Right ventricle myocardium superior (tissue), 1 donor: ENCODE measurements at places on chromosomes 13 and 19.

DNA sequence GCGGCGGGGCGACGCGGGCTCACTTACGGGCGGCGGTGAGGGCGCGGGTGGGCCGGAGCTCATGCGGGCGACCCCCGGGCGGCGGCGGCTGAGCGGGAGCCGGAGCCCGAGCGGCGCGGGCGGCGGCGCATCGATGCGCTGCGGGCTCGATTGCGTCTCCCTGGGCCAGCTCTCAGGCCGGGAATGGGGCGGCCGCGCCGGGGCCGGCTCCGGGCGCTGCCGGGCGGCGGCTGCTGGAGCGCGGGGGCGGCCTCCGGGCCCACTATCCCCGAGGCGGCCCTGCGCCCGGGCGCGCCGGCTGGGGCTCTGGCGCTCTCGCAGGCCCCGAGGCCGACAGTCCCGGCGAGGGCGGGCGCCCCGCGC lies 1.4 kb upstream of the TSHZ3 start:
- peak; percentile 75 for DNase-seq

GRCh38 chr19:38165335-38165734 lies 58.7 kb downstream of the DPF1 start:
- DNase-seq, result no peak

- DNase-seq, result no peak
Measured at GRCh38 chr13:75151081-75151643, 330.8 kb downstream of the TBC1D4 start.

DNA sequence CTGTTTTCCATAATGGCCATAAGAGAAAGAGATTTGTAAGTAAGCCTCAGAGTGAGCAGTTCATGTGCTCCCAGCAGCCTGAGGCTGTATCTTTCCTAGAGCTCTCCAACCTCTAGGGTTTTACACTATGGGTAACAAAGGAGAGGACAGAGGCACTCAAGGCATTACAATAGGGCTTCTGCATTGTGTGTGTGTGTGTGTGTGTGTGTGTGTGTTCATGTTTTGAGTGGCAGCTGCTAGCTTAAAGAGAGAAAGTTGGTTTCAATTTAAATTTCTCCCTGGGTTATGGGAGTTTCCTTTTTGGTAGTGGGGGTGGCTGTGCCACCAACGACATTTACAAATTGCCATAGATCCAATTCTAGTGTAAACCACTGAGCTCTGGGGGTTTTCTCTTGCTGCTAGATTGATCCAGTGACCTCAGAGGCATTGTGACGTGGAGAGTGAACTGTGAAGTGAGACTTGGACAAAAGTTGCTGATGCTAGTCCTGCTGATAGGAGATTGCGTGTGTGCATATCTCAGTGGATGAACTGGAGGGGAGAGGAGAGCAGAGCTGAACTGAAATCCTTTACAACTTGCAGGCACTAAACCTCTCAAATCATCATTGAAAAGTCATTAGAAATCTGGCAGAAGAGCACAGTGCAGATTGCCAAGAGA lies 67.2 kb upstream of the OLFM4 start:
- DNase-seq, result no peak

DNA sequence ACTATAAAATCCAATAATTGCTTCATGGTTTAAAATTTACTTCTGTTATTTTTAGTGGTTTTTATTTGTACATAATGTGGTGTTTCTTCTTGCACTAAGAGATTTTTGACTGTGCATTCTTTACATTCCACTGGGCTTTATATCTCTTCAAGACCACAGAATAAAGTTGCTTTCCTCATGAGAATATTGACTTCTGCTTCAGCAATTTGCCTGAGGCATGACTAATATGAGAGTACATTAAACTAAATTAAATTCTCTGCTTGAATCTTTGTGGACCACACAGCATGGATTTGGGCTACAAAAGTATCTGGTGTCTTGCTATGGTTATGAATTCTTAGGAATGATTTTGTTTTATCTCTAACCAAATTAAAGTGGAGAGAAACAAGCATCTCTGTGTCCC lies 1463.4 kb upstream of the PCDH20 start:
- DNase-seq, result no peak

GRCh38 chr19:41195675-41196497 lies 2.9 kb downstream of the CYP2S1 start:
- no peak for DNase-seq

DNA sequence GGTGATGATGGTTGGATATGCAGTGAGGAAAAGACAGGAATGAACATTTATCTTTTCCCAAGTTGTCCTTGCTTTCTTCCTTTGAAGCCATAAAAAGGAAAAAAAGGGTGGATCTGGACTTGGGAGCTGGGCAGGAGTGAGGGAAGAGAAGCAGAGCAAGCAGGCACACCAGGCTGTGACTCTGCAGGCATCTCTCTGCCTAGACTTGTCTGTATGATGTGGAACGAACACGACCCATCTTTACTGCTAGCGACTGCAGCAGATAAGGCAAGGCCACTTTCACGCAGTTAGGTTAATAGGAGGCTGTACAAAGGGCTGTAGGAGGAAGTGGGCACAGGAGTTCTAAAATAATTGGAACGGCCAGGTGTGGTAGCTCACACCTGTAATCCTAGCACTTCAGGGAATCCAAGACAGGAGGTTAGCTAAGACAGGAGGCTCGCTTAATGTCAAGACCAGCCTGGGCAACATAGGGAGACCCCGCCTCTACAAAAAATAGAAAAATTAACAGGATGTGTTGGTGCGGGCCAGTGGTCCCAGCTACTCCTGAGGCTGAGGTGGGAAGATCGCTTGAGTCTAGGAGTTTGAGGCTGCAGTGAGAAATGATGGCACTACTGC lies 961 bp upstream of the URI1 start:
- no peak for DNase-seq

DNA sequence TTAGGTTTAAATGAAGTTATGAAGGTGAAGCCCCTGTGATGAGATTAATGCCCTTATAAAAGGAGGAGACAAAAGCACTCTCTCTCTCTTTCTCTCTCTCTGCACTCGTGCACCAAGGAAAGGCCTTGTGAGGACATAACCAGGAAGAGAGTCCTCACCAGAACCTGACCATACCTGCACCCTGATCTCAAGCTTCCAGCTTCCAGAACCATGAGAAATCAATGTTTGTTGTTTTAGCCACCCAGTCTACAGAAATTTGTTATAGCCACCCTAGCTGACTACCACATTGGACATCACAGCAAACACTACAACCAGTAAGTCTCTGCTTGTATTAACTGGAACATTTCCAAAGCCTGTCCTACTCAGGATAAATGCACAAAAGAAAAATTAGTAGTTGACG lies 34.7 kb upstream of the WDFY2 start:
- DNase-seq, result no peak

GRCh38 chr19:33302974-33303790 lies 848 bp upstream of the CEBPA start:
- peak; percentile 73 for DNase-seq

- DNase-seq, result no peak
Measured at GRCh38 chr19:16233836-16234551, 36.3 kb downstream of the AP1M1 start.

- peak; percentile 60 for DNase-seq
Measured at GRCh38 chr13:21675095-21675991, 4.5 kb downstream of the FGF9 start.

GRCh38 chr19:48398102-48398374 lies 4.6 kb downstream of the GRIN2D start:
- DNase-seq, result no peak

DNA sequence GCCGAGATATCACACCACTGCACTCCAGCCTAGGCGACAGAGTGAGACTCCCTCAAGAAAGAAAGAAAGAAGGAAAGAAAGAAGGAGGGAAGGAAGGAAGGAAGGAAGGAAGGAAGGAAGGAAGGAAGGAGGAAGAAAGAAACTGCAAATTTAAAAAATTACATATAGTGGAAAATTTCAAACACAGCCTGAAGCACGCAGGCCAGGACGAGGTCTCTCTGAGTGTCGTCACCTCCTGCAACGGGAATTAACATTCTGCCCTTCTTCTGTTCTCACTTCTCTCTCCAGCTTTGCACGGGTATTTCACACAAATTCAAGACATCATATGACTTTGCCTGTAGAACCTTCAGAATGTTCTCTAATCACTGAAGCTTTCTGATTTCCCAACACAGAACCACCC lies 108.2 kb downstream of the GNG7 start:
- no peak for DNase-seq

- DNase-seq, result no peak
Measured at GRCh38 chr13:58087566-58087965, 456.0 kb downstream of the PCDH17 start.

- no peak for DNase-seq
Measured at GRCh38 chr19:30226464-30227011, 145.6 kb upstream of the ZNF536 start.

- no peak for DNase-seq
Measured at GRCh38 chr13:38121267-38121666, 228.4 kb upstream of the UFM1 start.

DNA sequence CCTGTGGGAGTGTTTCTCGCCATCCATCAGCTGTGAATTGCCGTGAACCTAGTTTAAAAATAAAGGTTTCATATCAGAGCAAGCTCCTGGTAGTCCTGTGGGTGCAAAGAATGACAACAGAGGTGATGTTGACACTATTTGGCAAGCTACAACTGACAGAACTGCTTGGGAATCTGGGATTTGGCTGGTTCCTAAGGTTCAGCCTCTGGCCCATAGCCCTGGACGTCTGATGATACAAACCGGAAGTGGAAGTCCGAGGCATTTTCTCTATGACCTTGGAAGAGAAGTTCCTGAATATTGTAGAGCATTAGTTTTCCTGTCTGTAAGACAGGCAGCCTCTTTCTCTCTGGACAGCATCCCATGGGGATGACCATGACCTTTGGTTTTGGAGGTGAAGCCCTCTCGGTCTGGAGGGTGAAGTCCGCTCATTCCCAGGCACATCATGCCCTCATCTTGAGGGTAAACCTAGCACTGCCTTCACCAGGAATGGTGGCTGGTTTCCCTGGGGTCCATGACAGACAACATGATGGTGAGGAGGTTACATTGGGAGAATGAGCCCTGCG lies 29.1 kb downstream of the GATAD2A start:
- no peak for DNase-seq

DNA sequence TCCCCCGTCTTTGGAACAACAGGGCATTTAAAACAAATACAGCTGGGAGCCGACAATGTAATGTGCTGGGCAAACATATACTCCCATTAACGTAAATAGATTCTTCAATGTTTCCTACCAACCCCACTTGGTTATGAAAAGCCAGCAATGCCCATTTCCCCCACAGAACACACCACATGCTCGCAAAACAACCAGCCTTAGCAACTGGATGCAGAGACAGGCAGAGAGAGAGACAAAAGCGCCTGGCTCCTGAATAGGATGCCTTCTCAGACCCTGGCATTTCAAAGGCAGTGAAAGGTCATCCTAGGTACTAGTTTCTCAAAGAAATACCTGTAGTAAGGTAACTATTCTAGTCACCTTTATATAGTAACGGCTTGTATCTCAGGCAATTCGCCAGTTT lies 462.9 kb downstream of the ITGBL1 start:
- no peak for DNase-seq

DNA sequence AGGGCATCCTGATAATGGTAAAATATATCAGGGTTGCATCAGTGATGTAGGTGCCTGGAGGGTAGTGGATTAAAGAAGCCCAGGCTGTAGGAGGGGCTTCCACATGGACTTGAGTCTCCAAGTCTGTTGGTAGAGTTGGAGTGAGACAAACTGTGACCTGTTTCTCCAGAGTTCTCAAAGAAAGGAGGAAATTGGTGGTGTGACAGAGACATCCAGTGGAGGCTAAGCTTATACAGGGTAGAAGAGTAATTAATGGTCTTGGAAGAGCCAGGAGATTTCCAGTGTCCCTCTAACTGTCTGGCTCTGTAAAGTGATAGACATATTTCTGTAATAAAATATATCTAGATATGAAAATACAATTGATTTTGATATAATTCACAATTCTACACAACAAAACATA lies 61.1 kb downstream of the GPC5 start:
- no peak for DNase-seq

DNA sequence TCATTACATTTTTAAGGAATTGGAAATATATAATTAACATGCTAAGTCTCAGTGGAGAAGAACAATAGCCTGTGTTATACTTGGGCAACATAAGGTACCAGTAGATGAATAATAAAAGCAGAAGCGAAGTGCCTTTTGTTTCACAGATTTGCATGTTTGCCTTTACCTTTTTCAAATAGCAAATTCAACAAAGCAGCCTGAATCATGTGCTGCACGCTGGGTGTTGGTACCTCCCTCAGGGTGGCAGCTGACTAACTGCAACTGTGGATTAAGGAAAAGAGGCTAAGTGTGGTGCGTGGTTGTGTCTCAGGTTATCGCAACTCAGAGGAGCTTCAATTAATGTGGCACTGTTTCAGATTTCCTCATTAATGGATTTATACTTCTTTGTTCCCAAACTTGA lies 189.0 kb downstream of the LMO7 start:
- no peak for DNase-seq

- no peak for DNase-seq
Measured at GRCh38 chr19:52935434-52935833, 12.2 kb upstream of the ZNF888 start.

GRCh38 chr13:43786472-43786765 lies 353 bp downstream of the ENOX1 start:
- no peak for DNase-seq

DNA sequence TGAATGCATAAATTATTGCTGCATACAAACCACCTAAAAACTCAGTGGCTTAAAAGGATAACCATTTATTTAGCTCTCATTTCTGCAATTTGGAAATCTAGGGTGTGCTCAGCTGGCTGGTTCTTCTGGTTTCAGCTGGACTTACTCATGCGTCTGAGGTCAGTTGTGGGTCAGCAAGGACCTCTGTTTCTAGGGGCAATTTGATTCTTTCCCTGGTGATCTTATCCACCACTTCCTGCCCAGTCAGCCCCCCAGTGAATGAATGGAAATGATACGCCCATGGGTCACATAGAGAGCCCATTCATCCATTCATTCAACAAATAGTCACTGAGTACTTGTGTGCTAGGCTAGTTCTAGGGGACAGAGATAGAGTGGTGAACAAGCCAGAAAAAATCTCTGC lies 9.9 kb downstream of the FXYD5 start:
- no peak for DNase-seq

DNA sequence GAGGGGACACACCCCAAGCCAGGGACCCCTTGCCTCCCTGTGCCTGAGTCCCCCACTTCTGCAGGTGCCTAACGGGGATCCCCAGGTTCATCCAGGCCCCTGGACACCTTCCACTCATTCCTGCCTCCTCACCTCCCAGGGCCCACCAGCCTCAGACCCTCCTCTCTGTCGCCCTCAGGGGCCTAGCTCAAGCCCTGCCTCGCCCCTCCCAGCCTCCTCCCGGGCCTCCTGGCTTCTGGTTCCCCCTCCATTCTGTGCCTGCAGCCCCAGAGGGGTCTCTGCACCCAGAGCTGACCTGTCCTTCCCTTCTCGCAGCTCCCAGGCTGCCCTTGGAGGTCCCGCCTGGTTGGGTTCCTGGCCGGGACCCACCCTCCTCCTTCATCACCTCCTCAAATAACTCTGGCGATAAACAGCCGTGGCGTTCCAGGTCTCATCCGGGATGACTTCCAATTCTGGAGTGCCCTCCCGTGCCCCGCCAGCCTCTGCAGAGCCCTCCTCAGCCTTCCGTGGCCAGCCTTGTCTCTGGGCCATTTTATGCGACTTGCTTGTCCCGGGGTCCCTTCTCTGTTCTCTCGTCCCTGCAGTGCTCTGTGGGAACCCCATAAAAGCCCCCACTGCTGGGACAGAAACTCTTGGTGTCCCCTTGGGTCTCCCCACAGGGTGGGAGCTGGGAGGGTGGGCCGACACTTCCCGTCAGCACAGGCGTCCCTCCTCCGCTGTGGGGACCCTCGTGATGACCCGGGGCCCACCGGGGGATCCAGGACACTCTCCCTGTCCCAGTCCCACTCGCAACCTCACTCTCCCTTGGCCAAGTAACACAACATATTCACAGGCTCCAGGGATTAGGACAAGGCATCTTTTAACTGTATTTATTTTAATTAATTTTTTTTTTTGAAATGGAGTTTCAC lies 9.2 kb downstream of the JOSD2 start:
- DNase-seq, result peak; percentile 81

GRCh38 chr19:43596842-43597461 lies 557 bp downstream of the ZNF576 start:
- DNase-seq, result no peak
